ENCODE measurements at places on chromosomes 12 and 14.
A peak's percentile ranks its signal among the peaks of the same experiment; 100 is the strongest.

DNA sequence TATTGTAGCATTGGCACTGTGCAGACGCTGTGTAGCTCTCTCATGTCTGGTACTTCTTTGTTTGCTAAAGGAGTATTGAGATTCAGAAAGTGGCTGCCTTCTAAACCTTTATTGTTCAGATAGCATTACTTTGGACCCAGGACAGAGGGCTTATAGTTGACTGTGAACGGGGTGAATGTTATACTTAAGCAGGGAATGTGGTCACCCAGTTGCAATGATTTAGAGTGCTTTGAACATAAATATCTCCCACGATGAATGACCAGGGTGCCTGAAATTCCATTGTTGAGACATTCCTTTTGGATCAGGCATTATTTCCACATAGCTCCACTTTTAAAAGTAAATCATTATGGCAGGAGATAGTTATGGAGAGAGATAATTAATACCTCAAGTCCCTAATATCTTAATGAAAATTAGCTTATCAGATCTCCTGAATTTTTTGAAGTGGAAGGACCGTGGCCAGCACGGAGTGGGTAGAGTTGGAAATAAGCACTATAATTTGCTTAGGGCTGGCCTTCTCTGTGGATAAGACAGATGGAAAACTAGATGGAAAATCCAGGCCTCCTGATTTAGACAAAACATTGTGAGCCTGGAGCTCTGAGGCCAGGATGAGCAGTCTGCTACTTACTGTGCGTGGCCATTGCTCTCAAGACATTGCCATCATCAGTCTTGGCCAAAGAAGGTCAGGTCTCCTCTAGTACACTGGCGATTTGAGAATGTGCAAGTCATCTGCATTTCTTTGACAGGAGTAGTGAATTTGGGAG is 114.5 kb downstream of the ETV6 start:
- DNase-seq, result no peak

GRCh38 chr12:52611080-52611468 is 7.3 kb downstream of the KRT73 start:
- no peak for DNase-seq

- DNase-seq, result no peak
These were observed 51.1 kb downstream of the TMEM260 start for GRCh38 chr14:56630707-56631106.

- DNase-seq, result peak; percentile 70
These were observed 8.4 kb downstream of the HOXC8 start for GRCh38 chr12:54017027-54017788.

DNA sequence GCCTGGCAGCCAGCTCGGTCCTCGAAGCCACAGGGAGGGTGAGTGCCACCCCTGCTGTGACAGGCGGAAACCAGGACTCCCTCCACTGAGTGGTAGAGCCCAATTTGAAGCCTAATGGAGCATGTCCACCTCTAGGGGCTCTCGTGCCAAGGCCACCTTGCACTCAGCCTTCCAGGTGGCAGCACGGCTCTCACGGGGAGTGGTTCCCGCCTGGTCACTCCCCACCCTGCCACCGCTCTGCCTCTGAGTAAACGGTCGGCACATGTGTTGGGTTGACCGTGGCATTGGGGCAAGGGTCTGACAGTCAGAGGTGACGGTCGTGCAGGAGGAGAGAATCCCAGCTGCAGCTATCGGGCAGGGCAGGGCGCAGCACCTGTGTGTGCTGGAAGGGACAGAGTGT is 34.8 kb downstream of the IL31 start:
- no peak for DNase-seq

DNA sequence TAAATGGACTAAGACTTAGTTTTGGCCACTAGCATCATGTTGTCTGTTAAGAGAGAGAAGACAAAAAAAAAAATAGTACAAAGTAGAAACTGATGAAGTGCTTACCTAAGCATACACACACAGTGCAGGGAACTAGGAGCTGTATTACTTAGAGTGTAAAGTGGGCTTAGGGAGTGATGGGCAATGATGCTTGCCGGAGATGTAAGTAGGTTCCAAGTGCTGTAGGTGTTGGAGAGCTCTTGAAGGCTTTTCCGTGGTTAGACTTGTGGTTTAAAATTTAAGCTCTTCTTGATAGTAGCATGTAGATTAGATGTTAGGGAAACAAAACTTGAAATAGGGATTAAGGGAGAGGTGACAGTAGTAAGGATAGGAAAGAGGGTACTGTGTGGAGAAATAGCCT is 34.7 kb downstream of the MIA2 start:
- DNase-seq, result peak; percentile 38

- no peak for DNase-seq
These were observed 113.3 kb upstream of the PRB2 start for GRCh38 chr12:11508699-11509098.

- DNase-seq, result no peak
These were observed at the start of gene CD69 for GRCh38 chr12:9760699-9761418. TSS of gene CD69 (minus strand) at chr12:9760901. CDS start at chr12:9760820, 81 bp downstream.

DNA sequence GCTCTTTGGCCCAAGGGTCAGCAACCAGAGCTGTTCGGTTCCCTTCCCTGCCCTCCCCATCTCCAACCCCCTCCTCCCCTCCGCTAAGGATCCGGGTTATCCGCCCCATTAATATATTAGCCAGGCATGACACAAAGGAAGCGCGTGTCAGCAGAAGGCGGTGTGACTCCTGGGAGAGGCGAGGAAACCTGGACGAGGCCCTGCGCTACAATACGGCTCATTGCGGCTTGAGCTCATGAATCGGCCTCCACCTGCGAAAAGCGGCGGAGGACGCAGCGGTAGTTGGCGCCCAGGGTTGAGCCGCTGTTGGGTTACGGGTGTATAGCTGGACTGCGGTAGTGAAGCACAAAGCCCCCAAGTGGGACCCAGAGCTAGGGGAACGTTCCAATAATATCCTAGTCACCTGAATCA is 9.9 kb downstream of the FOXA1 start:
- DNase-seq, result no peak

DNA sequence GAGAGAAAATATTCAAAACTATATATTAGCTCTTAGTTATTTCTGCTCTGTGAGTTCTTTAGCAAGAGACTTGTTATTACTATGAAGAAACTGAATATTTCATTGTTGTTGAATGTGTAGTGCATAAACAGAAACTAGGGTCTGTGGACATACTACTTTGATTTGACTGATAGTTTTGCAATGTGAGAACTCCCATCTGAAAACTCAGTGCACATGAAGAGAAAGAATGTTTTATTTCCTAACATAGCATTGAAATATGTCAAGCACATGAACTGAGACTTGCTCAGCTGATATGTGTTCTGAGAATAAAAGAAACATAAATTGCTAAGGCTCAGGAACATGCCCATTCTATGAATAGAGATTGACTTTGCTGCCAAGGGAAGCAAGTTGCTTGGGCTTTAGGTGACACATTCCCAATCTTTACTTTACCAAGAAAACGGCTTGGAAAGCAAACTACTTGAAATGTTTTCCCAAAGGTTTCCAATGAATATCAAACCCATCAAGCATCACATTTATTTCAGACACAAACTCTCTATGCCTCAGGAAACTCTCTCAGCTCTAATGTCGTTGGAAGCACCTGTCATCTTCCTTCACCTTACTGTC is 290.4 kb downstream of the SLC16A7 start:
- no peak for DNase-seq

DNA sequence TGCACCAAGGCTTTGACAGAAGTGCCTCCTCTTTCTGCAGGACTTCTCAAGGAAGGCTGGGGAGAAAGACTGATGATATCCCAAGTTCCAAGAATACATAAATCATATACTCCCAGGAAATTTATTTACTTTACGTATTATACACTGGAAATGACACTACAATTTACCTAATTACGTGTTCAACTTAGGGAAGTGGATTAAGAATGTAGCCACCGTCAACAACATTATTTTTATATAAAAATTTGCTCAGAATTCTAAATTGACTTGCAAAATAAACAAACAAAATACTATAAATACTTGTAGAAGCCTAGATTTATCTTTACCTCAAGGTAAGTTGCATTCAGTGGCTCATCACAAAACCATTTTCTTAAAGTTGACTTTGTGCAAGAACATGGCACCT is 18.9 kb downstream of the TSPAN19 start:
- DNase-seq, result no peak

DNA sequence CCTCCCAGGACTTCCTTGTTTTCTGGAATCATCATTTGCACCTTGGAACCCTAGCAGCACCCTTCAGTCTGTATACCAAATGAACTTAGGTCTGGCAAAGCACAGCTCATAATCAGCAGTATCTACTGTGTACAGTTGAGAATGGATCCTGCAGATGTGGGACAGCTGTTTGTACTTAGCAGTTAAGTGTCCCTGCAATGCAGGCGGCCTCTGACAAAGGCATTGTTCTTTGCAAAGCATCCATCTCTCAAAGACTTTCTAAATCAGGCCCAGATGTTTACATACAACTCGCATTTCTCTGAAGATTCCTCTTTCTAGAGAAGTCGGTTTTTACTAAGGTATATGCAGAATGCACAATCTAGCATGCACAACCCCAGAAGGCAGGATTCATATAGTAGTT is 170.5 kb upstream of the RBM19 start:
- DNase-seq, result no peak

DNA sequence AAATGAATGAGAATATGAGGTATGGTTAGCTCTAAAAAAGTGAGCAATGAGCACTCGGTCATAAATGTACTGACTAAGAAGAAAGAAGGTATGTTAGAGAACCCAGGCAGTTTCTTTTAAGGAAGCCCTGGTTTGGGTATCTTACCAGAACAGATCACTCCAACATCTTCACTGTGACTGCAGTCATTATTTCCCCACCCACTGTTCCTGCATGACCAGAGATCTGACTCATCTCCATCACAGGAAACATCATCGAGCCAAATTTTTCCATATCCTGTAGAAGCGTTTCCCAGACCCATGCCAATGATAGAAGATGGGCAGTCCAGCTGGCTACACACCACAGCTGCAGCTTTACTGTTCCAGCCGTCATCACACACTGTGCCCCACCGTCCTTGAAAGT is 48.0 kb downstream of the CD163L1 start:
- no peak for DNase-seq

- DNase-seq, result no peak
These were observed 750.2 kb downstream of the TMEM121 start for GRCh38 chr14:106276326-106277267.

DNA sequence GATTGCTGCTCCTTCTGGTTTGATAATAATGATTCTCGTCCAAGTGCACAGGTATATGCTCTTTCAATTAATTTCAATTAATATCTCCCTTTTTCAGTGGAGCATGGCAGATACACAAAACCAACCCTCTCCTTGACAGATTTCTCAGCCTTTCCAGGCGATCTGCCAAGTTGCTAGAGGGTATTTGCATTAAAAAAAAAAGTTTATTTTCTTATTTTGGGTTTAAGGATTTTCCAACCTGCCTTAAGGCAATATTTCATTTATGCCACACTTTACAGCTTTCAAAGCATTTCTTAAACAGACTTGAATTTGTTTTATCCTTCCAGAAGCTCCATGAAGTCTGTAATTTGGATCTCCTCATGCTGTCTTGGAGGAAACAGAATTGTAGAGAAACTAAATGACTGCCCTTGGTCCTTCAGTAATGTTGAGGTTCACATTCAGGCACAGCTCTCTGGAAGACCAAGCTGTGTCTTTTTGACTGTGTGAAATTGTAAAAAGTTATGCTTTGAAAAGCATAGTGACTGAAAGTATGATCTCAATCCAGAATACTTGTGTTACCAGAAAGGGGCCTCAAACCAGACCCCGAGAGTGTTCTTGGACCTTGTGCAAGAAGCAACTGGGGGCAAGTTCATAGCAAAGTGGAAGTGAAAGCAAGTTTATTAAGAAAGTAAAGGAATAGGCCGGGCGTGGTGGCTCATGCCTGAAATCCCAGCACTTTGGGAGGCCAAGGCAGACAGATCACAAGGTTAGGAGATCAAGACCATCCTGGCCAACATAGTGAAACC is 2.3 kb downstream of the DGLUCY start:
- DNase-seq, result no peak
